ENCODE measurements at places on chromosomes 6 and 20.
A peak's percentile ranks its signal among the peaks of the same experiment; 100 is the strongest.

DNA sequence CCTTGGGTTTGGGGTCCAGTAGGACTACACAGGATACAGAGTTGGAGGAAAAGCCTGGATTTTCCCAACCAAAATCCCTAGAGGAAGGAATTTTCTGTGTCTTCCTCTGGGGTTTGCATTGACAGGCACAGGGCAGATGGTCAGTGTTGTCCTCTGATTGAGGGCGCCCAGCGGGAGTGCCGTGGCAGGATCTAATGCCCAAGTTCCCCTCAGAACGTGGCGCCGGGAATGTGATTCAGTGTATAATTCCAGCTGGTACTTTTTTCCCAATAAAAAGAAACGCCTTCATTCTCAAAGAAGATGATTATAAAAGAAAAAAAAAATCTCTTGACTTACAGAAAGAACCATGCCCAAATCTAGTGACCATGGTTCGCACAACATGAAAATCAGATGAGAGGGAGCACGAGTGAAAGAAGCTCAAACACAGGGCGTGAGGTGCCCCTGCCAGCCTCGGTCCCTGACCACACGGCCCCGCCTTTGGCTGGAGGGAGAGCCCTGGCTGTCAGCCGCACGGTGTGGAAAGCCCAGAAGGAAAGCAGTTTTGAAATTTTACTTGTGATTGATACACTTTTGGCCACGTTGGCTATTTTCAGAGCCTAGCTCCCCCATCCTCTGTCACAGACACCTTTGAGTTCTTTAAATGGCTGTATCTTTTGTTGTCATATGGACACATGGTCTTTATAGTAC, 31.6 kb downstream of the VEGFA start:
- DNase-seq: peak; percentile 48

DNA sequence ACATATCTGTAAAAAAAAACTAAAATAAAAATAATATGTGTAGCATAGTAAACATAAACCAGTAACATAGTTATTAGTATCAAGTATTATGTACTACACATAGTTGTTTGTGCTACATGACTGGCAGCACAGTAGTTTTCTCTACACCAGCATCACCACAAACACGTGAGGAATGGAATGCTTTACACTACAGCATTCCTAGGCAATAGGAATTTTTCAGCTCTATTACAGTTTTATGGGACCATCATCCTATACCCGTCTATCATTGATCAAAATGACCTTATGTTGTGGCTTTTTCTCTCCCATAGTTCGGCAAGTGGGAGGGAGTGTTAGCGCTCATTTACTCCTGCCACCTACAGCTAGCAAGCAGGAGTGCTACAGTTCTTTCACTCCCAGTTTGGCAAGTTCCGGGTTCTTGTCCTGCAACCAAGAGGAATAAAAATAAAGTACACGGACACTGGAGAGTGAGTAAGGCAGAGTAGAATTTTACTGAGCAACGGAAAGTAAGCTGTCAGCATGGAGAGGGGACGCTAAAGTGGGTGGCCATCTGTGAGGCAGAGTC, 196.8 kb upstream of the HSF2 start:
- DNase-seq: no peak

GRCh38 chr6:90286884-90287488, 9.7 kb downstream of the BACH2 start:
- peak; percentile 63 for DNase-seq

- DNase-seq: no peak
Measured at GRCh38 chr20:2293971-2294370, 1.8 kb upstream of the TGM3 start.

- DNase-seq: no peak
Measured at GRCh38 chr6:147397306-147397705, 111.2 kb upstream of the SAMD5 start.

- DNase-seq: no peak
Measured at GRCh38 chr6:150478656-150479545, 110.1 kb downstream of the IYD start.

DNA sequence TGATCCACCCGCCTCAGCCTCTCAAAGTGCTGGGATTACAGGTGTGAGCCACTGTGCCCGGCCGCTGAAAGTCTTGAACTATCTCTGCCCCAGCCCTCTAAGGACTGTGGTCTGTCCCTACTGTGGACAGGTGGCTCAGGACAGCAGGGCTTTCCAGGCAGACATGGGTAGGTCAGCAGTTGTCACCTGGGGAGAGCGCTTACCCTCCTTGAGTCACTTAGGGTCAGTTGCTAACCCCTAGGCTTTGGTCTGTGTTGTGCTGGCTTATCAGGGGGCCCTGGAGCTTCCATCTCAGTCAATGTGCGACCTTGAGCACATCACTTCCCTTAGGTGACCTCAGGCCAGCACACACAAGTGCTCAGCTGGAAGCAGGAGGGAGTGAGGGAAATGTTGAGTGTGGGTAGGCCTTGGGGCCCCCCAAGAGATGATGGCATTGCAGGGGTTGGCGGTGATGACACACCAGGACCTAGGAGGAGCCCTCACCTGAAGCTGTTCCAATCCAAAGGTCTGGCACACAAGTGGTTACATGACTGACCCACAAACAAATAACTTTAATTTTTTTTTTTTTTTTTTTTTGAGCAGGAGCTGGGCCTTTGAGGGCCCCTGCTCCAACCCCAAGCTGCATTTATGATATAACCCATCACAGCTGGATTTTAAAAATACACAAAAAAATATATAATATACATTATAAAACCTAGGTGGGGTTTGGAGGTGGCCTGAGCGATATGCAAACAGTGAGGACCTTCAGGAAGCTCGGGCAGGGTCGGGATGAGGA, 5.1 kb downstream of the RPL10A start:
- DNase-seq: peak; percentile 62

DNA sequence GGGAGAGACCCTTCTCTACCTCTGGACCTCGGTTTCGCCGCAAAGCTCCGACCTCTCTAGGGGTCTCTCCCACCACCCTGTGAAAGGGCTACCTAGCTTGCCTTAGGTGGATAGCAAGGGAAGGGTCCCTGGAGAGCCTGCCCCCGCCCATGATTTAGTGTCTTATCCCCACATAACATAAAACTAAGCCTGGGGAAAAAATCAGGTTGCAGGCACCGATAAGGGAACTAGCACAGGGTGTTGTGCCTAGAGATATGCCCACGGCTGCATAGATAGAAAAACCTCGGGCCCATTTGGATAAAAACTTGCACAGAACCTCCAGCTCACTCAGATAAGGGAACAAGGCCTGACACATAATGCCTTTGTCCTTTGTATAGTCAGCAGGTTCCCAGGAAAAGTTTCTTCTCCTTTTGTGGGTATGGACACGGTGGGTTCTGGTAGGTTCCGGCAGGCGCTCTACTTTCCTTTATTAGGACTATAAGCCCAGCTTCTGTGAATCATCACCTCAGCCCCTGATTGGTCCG, 846 bp downstream of the ZSCAN31 start:
- no peak for DNase-seq

- DNase-seq: no peak
Measured at GRCh38 chr6:165969184-165969583, 198.5 kb downstream of the TBXT start.

GRCh38 chr6:76275746-76276145, 203.3 kb upstream of the IMPG1 start:
- DNase-seq: peak; percentile 21

- DNase-seq: no peak
Measured at GRCh38 chr6:100346203-100346602, 118.5 kb downstream of the SIM1 start.

Data from NB4 (cell line).